ENCODE measurements at places on chromosomes 13 and 19.

DNA sequence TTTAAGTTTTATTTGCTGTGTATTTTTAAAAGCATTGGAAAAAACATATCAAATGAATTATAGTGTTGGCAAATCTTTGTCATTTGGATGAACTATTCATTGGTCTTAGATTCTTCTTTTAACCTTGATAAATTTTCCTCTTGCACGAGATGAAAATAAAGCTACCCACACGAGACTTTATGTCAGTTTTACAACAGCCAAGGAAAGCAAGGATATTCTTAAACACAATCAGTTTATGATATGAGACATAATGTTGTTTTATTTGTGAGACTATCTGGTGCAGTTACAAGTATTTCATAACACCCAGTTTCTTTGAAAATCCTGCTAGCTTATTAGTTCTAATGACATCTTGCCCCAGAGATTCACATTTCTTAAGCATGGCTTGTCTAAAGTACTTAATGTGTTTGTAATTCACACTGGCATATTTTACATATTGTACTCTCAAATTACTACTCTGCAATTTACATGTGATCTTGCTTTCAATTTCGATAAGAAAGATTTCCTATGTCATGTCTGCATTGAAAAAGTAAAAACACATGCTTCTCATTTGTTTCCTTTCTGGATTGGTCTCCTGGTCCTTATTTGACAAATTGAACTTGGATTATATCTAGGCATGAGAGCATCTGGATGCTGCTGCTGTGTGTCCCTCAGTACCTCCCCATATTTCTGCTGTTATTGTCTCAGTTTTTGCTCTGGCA, 955.5 kb upstream of the PCDH9 start:
- DNase-seq = no peak

DNA sequence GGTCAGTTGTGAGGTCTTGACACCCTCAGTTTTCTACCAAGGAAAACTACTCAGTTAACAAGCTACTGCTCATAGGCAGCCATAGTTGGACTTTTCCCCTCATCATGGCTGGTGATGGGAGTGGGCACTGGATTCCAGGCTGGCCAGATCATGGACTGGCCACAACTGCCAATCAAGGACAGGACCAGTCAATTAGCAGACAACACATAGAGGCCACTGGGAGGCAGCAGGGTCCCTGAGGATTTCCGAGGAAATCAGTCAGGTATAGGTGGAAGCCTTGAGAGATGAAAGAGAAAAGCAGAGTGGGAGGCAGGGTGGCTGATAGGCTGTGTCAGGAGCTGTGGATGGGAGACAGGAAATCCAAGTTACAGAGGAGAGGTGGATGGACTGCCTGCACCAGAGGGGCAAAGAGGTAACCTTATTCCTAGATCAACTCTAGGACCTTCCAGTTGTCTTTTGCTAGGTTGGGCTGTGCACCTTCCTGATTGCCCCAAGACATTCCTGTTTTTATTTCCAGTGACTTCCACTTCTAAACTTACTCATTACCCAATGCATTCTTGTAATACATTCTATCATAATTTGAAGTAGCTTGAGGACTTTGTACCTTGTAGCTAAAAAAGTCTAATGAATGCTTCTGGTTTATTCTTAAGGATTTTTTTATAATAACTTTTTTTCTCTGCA, 361.8 kb downstream of the KCNRG start:
- DNase-seq = no peak

DNA sequence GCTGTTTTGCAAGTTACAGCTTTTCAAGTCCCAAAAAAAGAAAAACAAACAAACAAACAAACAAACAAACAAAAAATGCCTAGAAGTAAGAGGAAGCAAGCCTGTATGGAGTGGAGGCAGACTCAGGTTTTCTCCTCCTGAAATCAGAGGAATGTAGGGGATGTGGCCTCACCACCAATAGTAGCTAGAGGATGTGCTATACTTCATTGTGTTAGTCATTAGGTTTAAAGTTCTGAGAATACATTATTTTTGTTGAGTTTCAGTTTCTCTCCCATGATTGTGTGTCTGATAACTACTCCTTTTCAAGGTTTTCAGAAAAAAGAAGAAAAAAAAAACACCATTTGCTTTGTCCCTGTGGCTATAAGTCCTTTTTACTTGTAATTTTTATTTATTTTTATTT, 524.5 kb downstream of the GPC6 start:
- DNase-seq = no peak

DNA sequence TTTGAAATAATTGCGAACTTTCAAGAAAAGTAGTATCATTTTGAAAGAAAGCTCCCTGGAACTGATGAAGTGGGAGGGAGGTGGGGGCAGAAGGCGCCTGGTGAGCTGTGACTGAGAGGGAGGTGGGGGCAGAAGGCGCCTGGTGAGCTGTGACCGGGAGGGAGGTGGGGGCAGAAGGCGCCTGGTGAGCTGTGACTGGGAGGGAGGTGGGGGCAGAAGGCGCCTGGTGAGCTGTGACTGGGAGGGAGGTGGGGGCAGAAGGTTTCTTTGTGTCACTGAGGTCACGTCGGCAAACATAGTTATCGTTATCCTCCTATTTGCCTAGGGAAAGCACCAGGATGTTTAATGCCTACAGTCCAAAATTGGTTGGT, 24.2 kb downstream of the C2CD4C start:
- no peak for DNase-seq

- peak; percentile 81 for DNase-seq
Measured at GRCh38 chr19:11203194-11204075, 6.1 kb upstream of the KANK2 start.

- no peak for DNase-seq
Measured at GRCh38 chr19:51664131-51664530, 17.5 kb upstream of the SIGLEC14 start.

DNA sequence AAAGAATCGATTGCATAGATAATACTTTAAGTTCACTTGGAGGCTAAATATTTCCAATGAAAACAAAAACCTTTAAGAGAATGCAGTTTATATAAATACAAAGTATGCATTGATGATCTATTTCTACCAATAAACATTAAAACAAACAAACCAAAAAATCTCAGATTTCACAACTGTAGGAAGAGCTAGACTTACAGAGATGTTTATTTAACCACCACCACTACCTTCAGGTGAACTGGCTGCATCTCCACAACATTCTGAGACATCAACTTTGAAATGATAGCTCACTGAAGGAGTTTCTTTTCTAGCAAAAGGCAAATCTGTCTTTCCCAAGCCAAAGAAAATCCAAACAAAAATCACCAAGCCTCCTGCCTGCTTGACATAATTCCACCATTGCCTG, 44.2 kb downstream of the FOXO1 start:
- no peak for DNase-seq

GRCh38 chr19:55103190-55103589, 14.2 kb downstream of the PPP1R12C start:
- DNase-seq = no peak

GRCh38 chr19:18049385-18049784, 37.3 kb downstream of the IL12RB1 start:
- no peak for DNase-seq

- DNase-seq = no peak
Measured at GRCh38 chr19:19077103-19077502, 13.3 kb downstream of the SLC25A42 start.

- DNase-seq = no peak
Measured at GRCh38 chr19:16883522-16883921, 5.3 kb upstream of the F2RL3 start.

GRCh38 chr19:33796164-33796875, at the start of gene KCTD15:
Gene KCTD15, plus strand, starts transcription at chr19:33796870. Its CDS starts 3,585 bp downstream, at chr19:33800455.
- DNase-seq = no peak

DNA sequence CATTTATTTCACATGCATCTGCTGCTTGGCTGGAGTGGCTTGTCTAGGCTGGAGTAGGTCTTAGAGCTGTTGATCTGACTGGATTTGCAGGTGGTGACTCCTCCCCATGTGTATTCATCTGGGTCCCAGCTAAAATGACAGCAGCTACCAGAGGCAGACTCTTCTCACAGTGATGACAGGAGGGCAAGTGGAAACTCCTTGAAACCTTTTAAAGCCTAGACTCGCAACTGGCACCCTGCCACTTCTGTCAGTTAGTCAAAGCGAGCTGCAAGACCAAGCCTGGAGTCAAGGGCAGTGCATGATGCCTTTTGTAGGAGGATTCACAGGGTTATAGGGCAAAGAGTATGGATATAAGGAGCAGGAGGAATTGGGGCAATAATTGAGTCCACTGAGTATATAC, 65.2 kb downstream of the TEX26 start:
- DNase-seq = no peak

- no peak for DNase-seq
Measured at GRCh38 chr13:41971848-41972247, 10.9 kb upstream of the VWA8 start.

DNA sequence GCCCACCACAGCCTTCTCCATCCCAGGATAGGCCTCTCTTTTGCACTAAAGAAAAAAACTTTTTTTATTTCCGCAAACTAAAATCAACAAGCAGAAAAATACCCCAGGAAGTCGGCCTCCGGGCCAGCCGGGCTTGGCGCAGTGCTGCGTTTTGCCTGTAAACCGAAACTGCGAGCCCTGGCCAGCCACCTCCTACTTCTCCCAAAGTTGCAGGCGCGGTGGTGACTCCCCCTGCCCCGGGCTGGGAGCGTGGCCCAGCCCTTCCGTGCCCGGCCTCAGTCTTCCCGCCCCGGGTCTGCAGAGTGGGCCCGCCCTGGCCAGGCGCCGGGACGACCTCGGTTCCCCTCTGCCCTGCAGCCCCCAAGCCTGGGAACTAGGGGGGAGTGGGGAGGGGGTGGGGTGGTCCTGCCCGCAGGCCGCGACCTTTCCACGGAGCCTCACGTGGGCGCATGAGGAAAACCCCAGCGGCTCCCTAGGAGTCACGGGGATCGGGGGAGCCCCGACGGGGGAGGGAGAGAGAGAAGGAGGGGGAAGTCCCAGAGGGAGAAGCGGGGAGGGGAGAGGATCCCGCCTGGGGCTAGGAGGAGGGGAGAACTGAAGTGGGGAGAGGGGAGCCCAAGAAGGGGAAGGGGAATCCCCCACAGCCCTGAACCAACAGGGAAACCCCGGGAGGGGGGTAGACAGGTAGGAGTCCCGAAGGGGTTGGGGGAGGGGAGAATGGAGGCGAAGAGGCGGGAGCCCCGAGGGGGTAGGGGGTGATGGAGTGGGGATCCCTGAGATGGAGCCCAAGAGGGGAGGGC, 3.0 kb downstream of the GADD45B start:
- peak; percentile 71 for DNase-seq

- DNase-seq = no peak
Measured at GRCh38 chr13:80900561-80900960, 559.6 kb upstream of the SPRY2 start.

GRCh38 chr13:95676762-95677563, at the start of gene DNAJC3:
Gene DNAJC3, plus strand, starts transcription at chr13:95677139. Its CDS starts 117 bp downstream, at chr13:95677256.
- peak; percentile 97 for DNase-seq

- DNase-seq = peak; percentile 82
Measured at GRCh38 chr19:29837448-29837981, 25.7 kb downstream of the CCNE1 start.

DNA sequence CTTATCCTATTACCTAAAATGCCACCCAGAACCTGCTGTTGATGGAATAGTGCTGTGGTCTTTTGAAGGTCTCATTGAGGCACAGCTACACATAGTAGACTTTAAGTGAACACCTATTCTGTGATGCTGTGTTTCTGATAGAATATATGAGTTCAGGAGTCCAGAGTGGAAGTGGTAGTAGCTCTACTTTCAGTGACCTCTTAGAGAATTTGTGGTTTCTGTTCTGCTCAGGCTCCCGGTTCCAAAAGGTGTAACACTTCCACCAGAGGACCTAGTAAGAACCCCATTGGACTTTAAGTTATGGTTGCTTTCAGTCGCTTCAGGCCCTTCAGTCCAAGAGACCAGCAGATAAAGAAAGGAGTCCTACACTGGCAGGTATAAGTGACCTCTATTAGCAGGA, 11.4 kb upstream of the MYCBP2 start:
- no peak for DNase-seq

DNA sequence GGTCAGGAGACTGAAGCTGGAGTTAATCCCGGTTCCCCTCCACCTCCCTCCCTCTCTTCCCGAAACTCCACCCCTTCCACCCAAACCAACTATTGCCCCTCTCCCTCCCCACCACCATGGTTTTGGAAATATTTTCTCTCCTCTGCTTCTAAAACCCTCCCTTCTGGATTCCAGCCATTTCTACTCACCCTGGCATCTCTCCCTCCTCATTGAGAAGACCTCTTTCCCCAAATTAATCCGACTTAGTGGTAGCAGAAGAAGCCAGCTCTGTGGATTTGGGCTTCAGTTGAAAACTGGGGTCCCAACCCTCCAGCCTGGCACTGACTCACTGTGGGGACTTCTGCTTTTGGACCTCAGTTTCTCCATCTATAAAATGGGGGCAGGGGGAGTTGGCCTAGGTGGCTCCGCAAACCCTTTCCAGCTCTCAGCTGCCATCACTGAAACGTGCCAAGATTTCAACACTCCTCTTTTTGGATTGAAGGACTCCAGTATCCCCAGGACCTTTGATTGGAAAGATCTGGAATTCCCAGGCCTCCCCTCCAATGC, 1.6 kb downstream of the GPR4 start:
- DNase-seq = no peak

- no peak for DNase-seq
Measured at GRCh38 chr19:31976775-31977536, 368.5 kb upstream of the ZNF507 start.

GRCh38 chr13:73810647-73811046, 323.6 kb downstream of the KLF12 start:
- DNase-seq = no peak

GRCh38 chr19:28939236-28939635, 273.7 kb downstream of the UQCRFS1 start:
- no peak for DNase-seq

DNA sequence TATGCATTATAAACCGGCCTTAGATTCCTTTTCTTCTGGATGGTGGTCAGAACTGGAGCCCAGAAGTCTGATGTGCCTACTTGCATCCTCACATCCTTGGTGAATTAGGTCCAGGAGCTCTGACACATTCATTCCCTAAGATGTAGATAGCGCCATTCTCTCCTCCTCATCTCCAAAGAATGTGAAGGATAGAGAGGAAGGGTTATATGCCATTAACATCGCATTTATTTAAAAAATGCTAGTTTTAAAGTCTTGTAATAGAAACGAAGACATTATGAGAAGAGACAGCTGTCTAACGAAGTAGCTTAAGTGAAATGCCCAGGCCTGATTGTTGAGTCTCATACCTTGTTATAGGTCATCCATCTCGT, 9.7 kb downstream of the MBNL2 start:
- DNase-seq = no peak

DNA sequence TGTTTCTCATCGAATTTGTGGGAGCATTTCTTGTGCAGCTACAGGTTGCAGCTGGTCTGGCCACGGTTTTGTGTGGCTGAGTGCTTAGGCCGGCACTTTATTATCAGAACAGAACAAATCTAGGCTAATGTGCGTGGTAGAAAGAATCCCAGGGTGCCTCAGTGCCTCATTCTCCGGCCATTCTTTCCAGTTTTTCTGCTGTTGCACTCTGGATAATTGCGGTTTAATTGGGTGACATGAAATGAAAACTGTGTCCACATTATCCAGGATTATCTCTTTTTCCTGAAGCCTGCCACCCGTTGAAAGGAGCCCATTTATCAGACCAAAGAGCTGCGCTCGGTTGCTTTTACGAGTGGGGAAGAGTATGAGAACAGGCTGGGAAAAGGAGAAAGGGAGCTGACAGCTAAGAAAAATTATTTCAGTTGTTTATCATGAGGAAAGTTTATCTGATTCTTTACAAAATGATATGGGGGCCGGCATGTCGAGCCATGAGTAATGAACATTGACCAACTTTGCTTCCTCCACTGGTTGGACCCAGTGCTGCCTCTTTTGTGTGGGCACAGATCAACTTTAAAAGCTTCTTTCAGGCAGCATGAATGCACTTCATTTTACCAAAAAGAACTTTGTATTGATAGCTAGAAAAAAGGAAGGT, 117.0 kb upstream of the SOX21 start:
- no peak for DNase-seq
